ENCODE measurements at places on chromosomes 12 and 14. TPM values are rescaled to one million over a fixed set of nuclear protein-coding genes. Genes with fewer than 3 reads are reported as not detected.

GRCh38 chr14:76050797-76051392 lies 65.3 kb downstream of the IFT43 start:
- H3K4me1 ChIP-seq = peaks cover 4% of the 10 kb centered on the region
- peak; percentile 76 for DNase-seq
- H3K27ac ChIP-seq = no peak overlapping the region
- H3K36me3 ChIP-seq = no peaks in the 10 kb centered on the region
- H3K4me3 ChIP-seq = no peak overlapping the region

Gene PLEKHG7
- 0.31 TPM for total RNA-seq

DNA sequence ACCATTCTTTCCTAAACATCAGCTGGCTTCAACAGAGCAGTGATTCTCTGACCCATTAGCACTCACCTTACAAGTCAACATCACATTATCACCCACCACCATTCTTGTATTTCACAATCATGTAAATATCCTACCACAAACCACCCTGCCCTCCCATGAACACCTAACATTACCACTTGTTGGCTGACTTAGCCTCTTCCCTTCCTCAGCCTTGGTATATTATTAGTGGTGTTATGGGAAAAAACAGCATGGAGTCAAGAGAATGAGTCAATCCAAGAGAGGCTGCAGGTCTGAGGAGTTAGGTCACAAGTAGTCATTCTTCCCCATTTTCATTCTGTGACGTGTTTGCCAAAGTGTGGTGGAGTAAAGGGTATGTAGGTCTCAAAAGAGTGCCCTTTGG lies 22.3 kb upstream of the MGP start:
- H3K36me3 ChIP-seq = no peaks in the 10 kb centered on the region
- no peak overlapping the region for H3K4me3 ChIP-seq
- H3K27ac ChIP-seq = no peak overlapping the region
- no peaks in the 10 kb centered on the region for H3K27me3 ChIP-seq
- no peak for DNase-seq

- peaks cover 4% of the 10 kb centered on the region for H3K4me1 ChIP-seq
- peak overlapping the region; percentile 63 for H3K4me3 ChIP-seq
- no peaks in the 10 kb centered on the region for H3K27me3 ChIP-seq
- no peaks in the 10 kb centered on the region for H3K36me3 ChIP-seq
- peak; percentile 80 for DNase-seq
Measured at GRCh38 chr14:100824091-100824551, 1.8 kb upstream of the MEG3 start.

GRCh38 chr14:38134416-38135030 lies 73.2 kb upstream of the SSTR1 start:
- H3K4me3 ChIP-seq = no peak overlapping the region
- no peak for DNase-seq
- H3K27me3 ChIP-seq = no peaks in the 10 kb centered on the region
- no peaks in the 10 kb centered on the region for H3K4me1 ChIP-seq
- H3K36me3 ChIP-seq = no peaks in the 10 kb centered on the region
- no peak overlapping the region for H3K27ac ChIP-seq

- no peak for DNase-seq
- no peaks in the 10 kb centered on the region for H3K36me3 ChIP-seq
- peaks cover 34% of the 10 kb centered on the region for H3K4me1 ChIP-seq
- H3K27ac ChIP-seq = no peak overlapping the region
Measured at GRCh38 chr12:108784270-108784669, 53.0 kb upstream of the CORO1C start.

DNA sequence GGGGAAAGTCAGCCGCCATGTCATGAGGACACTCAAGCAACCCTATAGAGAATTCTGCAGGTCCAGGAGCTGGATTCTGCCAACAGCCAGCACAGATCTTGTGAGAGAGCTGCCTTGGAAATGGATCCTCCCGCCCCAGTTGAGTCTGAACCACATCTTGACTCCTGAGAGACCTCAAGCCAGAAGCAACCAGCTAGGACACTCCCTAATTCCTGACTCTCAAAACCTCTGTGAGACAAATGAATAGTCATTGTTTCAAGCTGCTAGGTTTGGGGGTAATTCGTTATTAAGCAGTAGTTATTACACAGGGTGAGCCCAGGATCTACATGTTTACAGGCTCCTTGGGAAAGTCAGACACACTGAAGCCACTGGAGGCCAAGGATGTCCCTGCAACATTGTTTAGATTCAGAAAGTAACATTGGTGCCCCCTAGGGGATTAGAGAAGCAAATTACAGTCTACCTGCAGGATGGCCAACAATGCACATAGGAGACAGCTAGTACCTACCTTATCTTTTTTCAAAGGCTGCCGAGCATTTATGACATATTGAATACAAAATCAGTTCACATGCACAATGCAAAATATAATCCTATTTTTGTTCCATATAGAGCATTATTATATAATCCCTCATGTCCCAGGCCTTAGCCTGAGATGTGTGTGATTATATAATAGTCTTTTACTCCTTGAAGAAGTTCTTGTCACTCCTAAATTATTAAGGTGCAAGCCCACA lies 57.9 kb upstream of the FICD start:
- peak; percentile 46 for DNase-seq
- H3K4me1 ChIP-seq = no peaks in the 10 kb centered on the region
- no peak overlapping the region for H3K4me3 ChIP-seq
- no peak overlapping the region for H3K27ac ChIP-seq
- H3K36me3 ChIP-seq = no peaks in the 10 kb centered on the region
- H3K27me3 ChIP-seq = no peaks in the 10 kb centered on the region

DNA sequence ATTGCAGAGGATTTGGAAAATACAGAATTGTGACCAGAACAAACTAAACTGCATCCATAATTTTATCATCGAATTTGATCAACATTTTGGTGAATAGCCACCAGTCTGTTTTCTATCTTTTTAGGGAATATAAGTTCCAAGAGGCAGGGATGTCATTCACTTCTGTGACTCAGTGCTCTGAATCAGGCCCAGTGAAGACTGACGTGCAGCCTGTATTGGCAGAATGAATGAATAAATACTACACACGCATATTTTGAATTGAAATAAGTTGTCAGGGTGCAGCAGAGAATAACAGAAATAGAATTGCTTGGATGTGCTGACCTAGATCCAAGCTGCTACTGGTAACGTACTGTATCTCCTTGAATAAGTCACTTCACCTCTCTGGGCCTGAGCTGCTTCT lies 1.3 kb upstream of the EMP1 start:
- H3K4me3 ChIP-seq = no peak overlapping the region
- peaks cover 24% of the 10 kb centered on the region for H3K4me1 ChIP-seq
- H3K27ac ChIP-seq = no peak overlapping the region
- DNase-seq = no peak
- H3K27me3 ChIP-seq = no peaks in the 10 kb centered on the region

- H3K4me1 ChIP-seq = peaks cover 6% of the 10 kb centered on the region
- H3K27me3 ChIP-seq = no peaks in the 10 kb centered on the region
- no peak for DNase-seq
Measured at GRCh38 chr14:59273737-59274136, 85.3 kb downstream of the DAAM1 start.

- no peak for DNase-seq
- no peak overlapping the region for H3K27ac ChIP-seq
- no peaks in the 10 kb centered on the region for H3K27me3 ChIP-seq
- H3K4me3 ChIP-seq = no peak overlapping the region
- H3K36me3 ChIP-seq = no peaks in the 10 kb centered on the region
Measured at GRCh38 chr12:117926391-117926899, 42.3 kb downstream of the KSR2 start.

DNA sequence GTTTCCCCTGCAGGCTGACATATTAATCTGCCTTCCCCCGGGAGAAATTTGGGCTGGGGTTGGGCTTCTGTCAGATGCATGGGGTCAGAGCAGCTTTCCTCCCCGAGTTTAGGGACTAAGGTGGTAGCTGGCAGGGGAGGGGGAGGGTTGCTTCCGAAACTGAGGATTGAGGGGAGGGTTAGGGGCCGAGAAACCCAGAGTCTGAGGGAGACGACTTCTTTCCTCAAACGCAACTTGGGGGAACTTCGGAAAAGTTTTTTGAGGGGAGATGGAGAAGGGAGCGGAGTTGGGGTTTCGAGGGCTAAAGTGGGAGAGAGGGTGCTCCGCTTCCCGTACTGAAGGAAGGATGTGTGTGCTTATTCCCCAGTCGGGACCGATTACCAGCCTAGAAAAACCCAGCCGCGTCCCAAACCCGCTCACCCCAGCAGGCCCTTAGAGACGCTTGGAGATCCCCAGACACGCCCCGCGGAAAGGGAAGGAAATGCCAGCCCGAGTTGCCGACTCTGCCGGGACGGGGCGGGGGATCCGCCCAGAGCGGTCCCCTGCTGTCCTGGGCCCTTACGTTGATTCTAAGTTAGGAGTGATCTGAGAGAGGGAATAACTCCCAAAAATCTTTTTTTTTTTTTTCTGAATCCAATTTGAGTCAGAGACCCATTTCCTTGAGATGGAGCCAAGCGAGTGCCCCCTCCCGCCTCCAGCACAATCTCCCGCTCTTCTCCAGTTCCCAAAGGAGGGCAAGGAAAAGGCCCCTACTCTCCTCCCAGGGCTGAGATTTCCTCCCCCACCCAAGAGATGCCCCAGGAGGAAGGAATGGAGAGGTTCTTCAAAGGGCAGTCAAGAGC lies 61.9 kb downstream of the SMUG1 start:
- peak overlapping the region; percentile 68 for H3K27ac ChIP-seq

GRCh38 chr14:51860825-51861499 lies 550 bp downstream of the GNG2 start:
- peak overlapping the region; percentile 55 for H3K27ac ChIP-seq
- peaks cover 5% of the 10 kb centered on the region for H3K4me1 ChIP-seq
- no peaks in the 10 kb centered on the region for H3K36me3 ChIP-seq
- no peaks in the 10 kb centered on the region for H3K27me3 ChIP-seq
- DNase-seq = no peak

DNA sequence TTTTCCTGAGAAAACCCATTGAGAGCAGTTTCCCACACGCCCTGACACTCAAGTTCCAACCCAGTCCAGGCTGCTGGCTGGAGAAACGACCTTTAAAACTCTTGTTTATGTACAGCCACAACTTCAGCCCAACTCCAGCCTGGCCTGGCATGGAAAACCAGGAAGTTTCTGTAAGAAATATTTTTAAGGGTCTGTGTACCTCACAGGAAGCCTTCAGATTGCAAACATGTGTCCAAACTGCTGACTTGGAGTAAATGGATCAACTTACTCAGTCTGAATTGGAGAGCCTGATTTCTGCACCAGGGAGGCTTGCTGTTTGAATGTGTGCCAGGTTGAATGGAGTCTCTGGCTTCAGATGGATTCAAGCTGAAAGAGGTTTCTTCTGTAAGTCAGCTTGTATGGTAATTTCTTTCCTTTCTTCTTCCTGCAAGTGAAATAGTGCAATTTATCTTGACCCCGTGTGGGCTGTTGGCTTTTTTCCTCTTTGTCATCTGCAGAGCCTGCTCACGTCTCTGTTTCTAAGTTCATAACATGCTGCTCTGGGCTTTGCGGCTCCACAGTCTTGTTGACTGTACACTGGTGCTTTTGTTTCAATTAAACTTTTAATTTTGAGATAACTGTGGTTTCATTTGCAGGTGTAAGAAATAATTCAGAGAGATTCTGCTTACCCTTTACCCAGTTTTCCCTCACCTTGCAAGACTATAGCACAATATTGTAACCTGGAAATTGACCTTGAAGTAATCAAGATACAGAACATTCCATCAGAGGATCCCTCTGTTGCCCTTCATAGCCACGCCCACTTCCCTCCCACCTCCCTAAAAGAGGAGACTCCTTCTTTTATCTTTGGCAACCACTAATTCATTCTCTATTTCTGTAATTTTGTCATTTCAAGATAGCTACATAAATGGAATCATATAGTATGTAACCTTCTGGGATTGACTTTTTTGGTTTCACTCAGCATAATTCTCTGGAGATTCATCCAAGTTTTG lies 109.7 kb upstream of the PRMT8 start:
- H3K4me3 ChIP-seq = no peak overlapping the region
- peak; percentile 64 for DNase-seq
- no peaks in the 10 kb centered on the region for H3K36me3 ChIP-seq
- peaks cover 25% of the 10 kb centered on the region for H3K4me1 ChIP-seq

GRCh38 chr12:42704810-42705401 lies 115.4 kb upstream of the PRICKLE1 start:
- no peak for DNase-seq
- H3K4me3 ChIP-seq = no peak overlapping the region
- peaks cover 7% of the 10 kb centered on the region for H3K4me1 ChIP-seq

DNA sequence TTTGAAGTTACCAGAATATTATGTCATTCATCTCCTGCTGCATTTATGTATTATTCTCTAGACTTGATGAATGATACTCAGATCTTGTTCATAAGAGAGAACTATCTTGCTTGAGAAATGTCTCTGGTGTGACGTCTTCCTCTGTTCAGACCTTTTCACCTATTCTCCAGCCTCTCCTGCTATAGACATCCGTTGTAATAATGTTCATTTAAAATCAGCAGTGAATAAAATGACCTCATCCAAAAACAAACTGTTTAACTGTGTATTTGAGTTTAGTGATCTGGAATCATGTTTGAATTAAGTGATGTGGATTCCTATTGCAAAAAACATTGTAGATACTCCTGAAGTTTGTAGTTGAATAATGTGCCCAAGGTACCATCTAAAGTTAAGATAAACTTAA lies 487.1 kb downstream of the PCNX1 start:
- no peaks in the 10 kb centered on the region for H3K4me1 ChIP-seq
- H3K36me3 ChIP-seq = no peaks in the 10 kb centered on the region
- no peak overlapping the region for H3K27ac ChIP-seq
- no peaks in the 10 kb centered on the region for H3K27me3 ChIP-seq

Gene CD4
- total RNA-seq = 2.0 TPM

- no peaks in the 10 kb centered on the region for H3K36me3 ChIP-seq
- peaks cover 5% of the 10 kb centered on the region for H3K4me1 ChIP-seq
- no peaks in the 10 kb centered on the region for H3K27me3 ChIP-seq
- DNase-seq = no peak
Measured at GRCh38 chr12:9650151-9650576, 19.3 kb upstream of the CLEC2D start.

Gene TGM1
- total RNA-seq = 10.5 TPM

Measured in testis (tissue), 5 donors.